ENCODE measurements at places on chromosomes 1 and 21.

DNA sequence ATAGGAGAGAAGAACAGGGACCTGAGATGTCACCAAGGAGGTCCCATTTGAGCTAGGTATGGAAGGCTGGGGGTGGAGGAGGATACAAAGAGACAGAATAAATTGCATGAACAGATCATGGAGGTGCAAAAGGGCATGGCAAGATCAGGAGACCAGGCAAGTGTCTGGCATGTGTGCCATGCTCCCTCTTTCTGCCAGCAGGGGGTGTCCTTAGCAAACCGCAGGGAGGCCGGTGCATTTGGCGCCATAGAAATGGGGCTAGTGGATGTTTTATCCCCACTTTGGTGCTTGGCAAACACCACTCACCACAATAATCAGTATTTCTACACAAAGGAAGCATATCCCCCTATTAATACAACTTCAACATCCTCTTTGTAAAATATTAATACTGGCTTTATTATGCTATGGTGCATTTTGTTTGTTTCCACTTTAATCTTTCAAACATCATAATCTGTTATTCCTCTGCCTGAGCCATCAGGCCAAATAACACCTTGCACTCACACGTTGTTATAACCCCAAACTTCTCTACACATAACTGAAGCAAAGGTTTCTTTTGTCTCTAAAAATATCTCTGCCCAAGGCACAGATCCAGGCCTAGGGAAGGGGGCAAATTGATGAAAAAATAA lies 25.9 kb downstream of the S100A6 start:
- DNase-seq = no peak

GRCh38 chr1:12501661-12502060 lies 116.3 kb downstream of the DHRS3 start:
- no peak for DNase-seq

GRCh38 chr1:47687631-47688460 lies 250.0 kb downstream of the FOXD2 start:
- no peak for DNase-seq

DNA sequence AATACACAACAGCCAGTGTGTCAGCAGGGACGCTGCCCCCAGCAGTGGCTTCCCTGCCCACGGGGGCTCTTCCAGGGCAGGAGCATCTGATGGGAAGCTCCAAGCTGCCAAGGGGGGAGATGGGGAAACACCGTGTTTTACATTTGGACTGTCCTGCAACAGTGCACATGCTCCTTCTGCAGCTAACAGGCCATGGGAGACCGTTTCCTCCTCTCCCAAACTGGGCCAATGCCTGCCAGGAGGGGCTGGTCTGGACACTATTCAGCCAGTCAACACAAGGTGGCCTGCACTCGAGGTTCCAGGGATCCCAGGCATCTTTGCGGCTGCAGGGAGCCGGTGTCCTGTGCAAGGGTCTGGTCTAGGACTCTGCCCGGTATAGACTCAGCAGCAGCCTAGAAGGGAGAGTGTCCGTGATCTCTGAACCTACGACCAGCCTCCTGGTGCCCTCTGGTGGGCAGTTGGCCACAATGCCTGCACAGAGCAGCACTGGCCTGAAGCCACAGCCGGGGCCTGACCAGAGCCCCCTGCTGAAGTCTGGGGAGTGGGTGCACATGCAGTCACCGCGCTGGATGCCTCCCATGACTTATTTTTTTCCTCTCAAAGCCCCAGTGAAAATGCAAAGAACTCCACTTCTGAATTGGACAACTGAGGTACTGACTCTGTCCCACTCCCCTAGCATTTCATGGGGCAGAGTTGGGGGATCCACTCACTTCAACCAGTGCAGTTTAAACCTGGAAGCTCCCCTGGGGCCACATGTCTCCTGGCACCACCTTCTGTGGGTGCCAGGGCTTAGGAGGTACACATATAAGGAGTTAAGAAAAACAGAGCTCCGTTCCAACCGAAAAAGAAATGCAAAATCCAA lies 33.3 kb downstream of the RCC2 start:
- no peak for DNase-seq

DNA sequence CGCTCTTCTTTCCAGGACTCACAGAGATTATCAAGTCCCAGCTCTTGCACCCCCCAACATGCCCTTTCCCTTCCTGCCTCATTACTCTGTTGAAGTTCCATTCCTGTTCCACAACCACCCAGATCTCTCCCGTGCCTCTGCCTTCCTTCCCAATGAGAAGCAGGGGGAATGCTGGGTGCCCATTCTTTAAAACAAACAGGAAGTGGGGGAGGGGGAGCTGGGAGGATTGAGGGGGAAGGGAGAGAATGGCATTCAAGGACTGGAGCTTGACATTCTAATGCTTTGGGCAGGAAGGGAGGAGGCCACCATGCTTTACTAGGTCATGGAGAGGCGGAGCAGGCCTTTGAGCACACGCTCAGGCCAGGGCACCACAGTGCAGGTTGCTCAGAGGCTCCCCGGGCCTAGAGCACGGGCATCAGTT lies 150.3 kb upstream of the IRF2BP2 start:
- DNase-seq = no peak

GRCh38 chr21:26572702-26573381 lies at the start of gene CYYR1:
TSS of gene CYYR1 (minus strand) at chr21:26573286. CDS start at chr21:26572940, 346 bp downstream.
- DNase-seq = no peak

DNA sequence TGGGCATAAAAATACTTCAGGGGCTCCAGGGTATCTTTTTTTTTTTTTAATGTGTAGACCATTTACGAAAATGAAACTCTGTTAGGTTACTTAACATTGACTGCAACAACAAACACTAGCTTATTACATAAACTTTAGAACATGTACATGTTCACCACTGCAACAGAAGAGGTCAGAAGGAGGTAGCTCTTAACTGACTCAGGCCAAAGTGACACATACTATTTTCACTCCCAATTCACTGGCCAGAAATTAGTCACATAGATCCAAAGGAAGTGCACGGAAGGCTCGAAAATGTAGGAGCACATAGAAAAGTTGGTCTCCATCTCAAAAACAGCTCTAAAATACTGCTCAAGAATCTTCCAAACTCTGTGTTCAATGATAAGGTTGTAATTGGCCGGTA lies 107.2 kb downstream of the AKT3 start:
- DNase-seq = no peak

- no peak for DNase-seq
Observed at GRCh38 chr1:12012560-12013316, 6.6 kb upstream of the MIIP start.

DNA sequence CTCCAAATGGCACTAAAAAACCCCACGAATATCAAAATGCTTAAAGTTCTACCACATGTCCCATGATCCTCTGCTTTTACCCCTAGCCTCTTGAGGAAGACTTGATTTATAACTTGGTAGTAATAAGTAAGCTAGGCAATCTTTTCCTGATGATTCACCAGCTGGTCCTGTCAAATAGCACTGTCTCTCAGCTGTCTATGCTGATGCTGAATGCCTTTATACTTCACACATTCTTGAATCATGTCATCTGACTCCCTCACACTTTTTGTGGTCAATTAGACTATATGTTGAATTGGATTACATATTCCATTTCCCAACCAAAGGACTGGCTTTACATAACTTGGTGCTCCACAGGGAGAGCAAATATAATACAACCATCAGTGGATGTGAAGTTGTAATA lies 16.6 kb downstream of the C21orf91 start:
- no peak for DNase-seq

GRCh38 chr1:183758913-183759312 lies 46.0 kb upstream of the RGL1 start:
- DNase-seq = no peak

GRCh38 chr1:207950750-207951149 lies 39.8 kb upstream of the CD34 start:
- no peak for DNase-seq

GRCh38 chr21:42174173-42174572 lies 44.8 kb upstream of the ABCG1 start:
- DNase-seq = no peak

- no peak for DNase-seq
Observed at GRCh38 chr1:218123968-218124367, 161.1 kb upstream of the RRP15 start.

DNA sequence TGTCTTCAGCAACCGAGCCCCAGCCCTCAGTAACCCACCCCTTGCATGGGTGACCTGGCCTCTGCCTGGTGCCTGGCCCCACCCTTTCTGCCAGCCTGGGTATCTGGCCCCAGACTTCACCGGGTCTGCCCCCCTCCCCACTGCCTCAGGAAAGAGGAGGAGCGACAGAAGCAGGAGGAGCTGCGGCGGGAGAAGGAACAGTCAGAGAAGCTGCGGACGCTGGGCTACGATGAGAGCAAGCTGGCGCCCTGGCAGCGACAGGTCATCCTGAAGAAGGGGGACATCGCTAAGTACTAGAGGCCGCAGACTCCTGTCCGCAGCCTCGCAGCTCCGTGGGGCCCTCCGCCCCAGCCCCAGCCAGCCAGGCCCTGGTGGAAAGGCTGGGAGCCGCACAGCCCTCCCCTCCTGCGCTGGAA lies 6.1 kb downstream of the TNFRSF25 start:
- DNase-seq = no peak

DNA sequence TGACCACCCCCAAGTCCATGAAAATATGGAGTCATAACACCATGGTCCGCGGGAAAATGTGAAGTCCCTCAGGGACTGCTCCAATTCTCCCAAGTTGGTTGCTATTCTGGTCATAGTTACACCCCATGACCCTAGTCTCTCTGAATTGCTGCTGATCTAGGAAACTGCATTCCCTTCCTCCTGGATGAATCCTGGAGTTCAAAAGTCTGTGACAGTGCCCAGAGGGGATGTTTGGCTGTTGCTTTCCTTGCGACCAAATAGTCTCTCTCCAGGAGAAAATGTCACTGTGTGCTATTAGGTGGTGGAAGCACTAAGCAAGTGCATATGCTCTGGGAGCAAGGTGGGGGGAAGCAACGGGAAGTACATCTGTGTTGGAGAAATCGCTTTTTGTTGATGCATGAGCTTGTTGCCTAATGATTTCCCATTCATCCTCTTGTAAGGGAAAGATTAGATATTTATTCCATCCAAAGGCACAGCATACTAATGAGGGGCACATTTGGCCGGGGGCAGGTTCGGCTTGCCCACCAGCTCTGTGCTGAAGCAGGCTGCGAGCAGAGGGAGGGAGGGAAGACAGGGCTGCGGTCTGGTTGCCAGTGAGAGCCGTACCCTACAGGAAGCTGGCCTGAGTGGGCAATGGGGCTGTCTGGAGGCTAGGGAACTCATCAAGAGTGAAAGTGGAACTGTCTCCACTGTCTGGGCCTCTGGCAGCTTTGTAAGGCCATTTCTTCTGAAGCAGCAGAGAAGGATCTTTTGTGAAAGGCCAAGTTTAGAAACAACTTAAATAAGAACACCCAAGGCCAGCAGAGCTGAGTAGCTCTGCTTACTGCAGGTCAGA lies 27.2 kb downstream of the SYT6 start:
- no peak for DNase-seq

GRCh38 chr1:3902111-3902511 lies 2.0 kb upstream of the C1orf174 start:
- DNase-seq = no peak

DNA sequence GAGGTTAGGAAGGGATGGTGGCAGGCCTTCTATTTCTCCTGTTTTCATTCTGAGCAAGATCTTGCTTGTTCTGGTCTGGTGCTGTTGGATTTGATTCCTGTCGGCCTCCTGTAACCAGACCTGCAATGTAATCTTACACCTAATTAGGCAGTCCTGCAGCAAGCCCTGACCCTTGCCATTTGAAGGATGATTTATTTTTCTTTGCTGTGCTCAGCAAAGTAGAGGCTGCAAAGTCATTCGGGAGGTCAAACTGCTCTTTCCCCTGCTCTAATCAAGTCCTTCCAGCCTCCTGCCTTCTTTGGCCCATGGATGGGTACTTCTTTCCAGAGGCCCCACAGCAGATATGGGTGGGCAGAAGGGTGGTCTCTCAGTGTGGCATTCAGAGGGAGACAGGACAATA lies 417.7 kb upstream of the USP24 start:
- no peak for DNase-seq

DNA sequence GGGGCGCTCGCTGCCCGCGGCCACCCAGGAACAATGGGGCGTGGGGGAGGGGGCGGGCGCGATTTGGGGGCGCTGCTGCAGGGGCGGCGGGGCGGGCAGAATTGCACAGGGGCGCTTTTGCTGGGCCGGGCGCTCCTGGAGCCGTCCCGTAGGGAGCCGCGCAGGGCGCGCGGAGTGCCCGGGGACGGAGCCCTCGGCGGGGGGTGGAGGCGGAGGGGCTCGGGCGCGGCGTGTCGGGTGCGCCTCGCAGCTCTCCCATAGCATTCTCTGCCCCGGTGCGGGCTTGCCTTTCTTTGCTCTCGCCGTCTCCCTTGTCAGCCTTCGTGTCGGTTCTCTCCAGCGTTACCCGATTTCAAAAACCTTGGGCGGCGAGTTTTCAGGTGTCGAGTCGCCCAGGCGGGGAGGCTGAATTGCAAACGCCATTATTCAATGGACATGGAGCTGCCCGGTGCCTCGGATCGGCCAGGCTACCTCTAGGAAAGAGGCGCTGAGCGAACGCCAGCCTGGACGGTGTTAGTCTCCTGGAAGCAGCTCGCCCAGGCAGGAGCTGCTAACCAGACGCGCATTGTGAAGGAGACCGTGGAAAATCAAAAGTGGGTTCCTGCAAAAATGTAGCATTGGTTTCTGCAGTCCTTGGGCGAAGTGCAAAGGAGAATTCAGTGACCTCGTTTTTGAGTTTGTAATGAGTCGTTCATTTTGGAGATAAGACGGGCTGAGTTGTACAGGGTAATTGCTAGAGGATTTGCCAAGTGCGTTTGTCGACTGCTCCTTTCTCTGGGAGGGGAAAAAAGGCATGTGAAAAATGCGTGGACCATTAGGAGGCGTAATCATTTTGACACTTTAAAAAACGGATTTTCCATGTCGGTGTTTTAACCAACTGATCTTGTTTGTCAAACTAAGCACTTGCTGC lies 626 bp downstream of the CXADR start:
- DNase-seq = no peak

DNA sequence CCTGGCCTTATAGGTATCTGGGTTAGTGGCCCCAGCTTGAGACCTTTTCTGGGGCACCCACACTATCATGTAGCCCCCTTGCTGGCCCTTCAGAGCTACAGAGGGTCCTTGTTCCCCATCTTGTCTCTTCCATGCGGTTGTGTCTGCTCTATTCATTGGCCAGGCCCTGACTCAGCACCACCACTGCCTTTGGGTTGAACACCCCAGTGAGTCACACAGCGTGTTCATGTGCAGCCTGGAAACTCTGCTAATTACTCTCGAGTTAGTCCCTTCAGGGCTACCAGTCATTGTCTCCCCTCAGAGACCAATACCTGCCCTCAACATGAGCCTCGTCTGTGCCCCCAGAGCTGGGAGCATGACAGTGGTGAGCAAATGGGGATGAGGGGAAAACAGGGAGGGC lies 28.2 kb upstream of the IKBKE start:
- no peak for DNase-seq

GRCh38 chr1:88946861-88947260 lies 45.6 kb downstream of the KYAT3 start:
- no peak for DNase-seq
